NCI-H2107 (cell line): ENCODE measurements at places on chromosomes 1 and 21.

DNA sequence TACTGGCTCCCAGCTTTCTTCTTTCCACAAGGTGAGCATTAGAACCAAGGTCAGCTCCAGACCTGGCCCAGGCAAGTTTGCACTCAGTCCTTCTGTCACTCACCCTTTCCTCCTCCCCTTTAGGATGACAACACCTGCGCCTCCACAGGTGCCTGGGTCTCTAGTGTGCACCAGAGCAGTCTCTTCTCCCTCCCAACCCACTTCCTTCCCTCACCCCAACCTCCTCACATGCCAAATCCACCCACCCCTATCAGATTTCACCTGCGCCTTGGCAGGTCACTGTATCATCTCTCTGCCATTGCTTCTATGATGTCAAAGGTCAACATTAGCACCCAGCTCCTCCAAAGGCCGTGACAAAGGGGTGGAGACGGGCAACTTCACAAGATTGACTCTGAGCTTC lies 38.0 kb downstream of the LBR start:
- no peak for DNase-seq

GRCh38 chr1:24903011-24903461 lies 27.0 kb downstream of the RUNX3 start:
- DNase-seq = no peak

DNA sequence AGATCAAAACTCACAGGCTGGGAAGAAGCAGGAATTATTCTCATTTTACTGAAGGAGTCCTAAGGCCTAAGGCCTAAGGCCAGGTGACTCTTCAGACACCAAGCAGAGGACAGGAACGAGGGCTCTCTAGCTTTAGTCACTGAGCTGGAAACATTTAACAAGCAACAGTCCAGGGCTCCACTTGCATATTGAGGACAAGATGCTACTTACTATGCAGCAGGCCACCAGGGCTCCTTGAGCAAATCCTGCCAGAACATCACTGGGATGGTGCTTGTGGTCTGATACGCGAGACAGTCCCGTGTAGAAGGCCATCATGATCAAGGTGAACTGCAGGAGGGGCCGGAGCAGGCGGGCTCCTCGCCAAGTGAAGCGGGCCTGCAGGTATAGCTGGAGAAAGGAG lies 67.6 kb downstream of the PLPP3 start:
- DNase-seq = no peak

GRCh38 chr1:89971600-89971999 lies 23.3 kb upstream of the ZNF326 start:
- DNase-seq = no peak
